ENCODE measurements at places on chromosomes 13 and 19.

GRCh38 chr19:31167690-31168089, 181.5 kb downstream of the TSHZ3 start:
- DNase-seq: no peak

DNA sequence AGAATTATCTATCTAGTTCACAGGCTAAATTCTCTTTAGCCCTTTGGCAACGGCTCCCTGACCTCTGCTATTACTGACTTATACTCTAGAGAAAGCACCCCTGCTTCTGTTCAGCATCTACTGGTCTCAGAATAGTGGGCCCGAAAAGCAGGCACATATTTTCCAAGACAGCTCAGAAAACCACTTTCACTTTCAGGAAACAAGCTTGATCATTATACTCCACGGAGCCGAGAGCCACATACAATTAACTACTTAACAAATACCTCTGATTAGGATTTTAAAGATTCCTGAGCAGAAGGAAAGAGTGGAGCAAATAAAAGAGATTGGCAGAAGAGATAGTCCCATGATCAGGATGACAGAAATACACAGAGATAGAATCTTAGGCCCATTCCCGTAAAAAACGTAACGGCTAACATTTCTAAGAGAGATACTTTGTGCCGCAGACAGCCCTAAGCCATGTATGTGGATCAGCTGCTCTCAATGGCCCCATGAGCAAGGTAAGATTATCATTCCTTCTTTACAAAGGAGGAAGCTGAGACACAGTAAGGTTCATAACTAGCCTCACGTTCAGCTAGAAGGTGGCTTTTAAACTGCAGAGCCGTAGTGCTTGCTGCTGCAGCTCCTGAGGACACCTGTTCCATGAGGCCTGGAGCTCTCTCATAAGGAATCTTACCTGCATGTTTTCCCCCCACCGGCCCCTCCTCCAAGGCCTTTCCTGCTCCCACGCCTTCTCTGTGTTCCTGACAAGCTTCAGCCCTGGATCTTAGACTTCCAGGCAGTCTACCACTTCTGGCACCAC, 227.2 kb downstream of the FOXO1 start:
- DNase-seq: no peak

DNA sequence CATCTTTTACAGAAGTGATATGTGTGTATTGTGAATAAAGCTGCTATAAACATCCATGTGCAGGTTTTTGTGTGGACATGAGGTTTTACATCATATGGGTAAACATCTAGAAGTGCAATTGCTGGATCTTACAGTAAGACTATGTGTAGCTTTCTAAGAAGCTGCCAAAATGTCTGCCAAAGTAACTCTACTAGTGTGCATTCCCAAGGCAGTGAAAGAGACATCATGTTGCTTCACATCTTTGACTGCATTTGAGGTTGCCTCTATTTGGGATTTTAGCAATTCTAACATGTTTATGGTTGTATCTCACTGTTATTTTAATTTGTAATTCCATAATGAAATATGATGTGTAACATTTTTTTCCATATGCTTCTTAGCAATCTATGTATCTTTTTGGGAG, 30.3 kb downstream of the SLITRK6 start:
- DNase-seq: no peak

GRCh38 chr19:30450835-30451321, 78.7 kb downstream of the ZNF536 start:
- no peak for DNase-seq

- no peak for DNase-seq
Observed at GRCh38 chr19:594265-594870, 4.7 kb downstream of the HCN2 start.

DNA sequence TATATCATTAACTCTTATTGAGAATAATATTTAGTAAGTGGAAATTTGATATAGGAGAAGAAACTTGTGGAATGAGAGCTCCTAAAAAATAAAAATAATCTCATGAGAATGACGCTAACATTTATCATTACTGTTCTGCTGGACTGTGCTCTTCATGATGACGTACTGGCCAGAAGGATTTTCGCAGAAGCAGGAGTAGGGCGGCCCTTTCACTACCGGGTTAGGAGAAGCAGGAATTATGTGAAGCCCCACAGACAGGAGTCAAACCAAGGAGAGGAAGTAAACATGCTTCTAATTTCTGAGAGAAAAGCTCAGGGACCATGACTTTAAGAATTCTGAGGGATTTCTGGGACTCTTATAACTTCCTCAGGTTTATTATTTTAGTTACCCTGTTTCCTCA, 195.1 kb downstream of the VWA8 start:
- DNase-seq: no peak

All from naive thymus-derived CD8-positive, alpha-beta T cell (primary cell).